ENCODE measurements at places on chromosomes 11 and 22. TPM values are rescaled to one million over a fixed set of nuclear protein-coding genes. Genes with fewer than 3 reads are reported as not detected.

DNA sequence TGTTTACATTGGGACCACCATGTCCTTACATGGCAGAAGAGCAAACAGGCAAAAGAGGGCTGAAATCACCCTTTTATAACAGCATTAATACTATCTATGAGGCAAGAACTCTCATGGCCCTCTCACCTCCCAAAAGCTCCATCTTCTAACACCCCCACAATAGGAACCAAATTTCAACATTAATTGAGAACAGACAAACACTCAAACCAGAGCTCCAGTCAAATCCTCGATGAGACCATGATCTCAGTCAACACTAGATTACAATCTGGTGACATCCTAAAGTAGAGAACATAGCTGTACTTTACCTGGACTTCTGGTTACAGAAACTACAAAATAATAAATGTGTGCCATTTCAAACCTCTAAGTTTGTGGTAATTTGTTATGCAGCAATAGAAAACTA is 25.1 kb downstream of the OR2AG2 start:
- DNase-seq, result no peak

- DNase-seq, result no peak
Observed at GRCh38 chr11:93659841-93660240, 1.6 kb upstream of the CEP295 start.

DNA sequence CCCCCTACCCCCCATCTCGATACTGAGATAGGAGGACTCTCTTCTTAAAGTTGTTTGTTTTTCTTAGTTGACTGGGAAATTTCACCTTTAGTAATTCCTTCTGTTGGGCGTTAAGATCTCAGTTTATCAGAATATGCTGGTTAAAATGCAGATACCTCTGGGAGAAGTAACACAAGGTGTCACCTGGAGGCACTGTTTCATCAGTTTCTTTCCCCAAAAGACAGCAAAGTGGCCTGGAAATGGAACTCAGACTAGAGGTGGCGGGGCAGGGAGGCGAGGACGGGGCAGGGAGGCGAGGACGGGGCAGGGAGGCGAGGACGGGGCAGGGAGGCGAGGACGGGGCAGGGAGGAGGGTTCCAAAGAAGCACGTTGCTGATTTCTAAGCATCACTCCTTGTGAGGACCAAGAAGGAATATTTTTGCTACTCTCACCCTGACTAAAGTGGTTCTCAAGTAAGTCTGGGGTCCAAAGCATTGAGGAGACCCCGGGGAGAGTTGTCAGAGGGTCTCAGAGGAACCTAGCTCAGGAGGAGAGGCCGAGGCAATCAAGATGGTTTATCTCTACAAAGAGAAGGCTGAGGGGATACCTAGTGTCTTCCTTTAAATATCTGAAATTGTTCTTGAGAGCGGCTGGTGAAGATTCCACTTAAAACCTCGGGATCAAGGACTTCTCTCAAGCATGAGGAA is 147.0 kb upstream of the B3GAT1 start:
- DNase-seq, result peak; percentile 31

Gene HEPN1
- total RNA-seq, result not detected

Gene ANKK1
- not detected for total RNA-seq

Gene GGTLC3
- not detected for total RNA-seq

Gene SLC22A12
- total RNA-seq, result not detected

Gene NRXN2
- 0.46 TPM for total RNA-seq

- no peak for DNase-seq
Observed at GRCh38 chr22:35839841-35840301, 122.2 kb downstream of the APOL5 start.
